Activated T-cell treated with anti-CD3 and anti-CD28 coated beads, Interleukin-2, amount 50 U/mL, for 48 hours (primary cell): ENCODE measurements at places on chromosomes 12 and 14.

- no peak for DNase-seq
These were observed at the start of gene KRT80 for GRCh38 chr12:52191841-52192791. TSS of gene KRT80 (minus strand) at chr12:52192014. CDS start at chr12:52191902, 112 bp downstream.

GRCh38 chr14:37988472-37988871 lies 219.2 kb upstream of the SSTR1 start:
- no peak for DNase-seq

GRCh38 chr14:65333943-65334687 lies 78.4 kb upstream of the FUT8 start:
- DNase-seq, result no peak

GRCh38 chr14:104445832-104446381 lies 133.7 kb upstream of the C14orf180 start:
- DNase-seq, result peak; percentile 11

GRCh38 chr12:129467289-129467688 lies 436.5 kb downstream of the TMEM132D start:
- DNase-seq, result no peak

GRCh38 chr12:102052192-102053061 lies 9.4 kb downstream of the WASHC3 start:
- no peak for DNase-seq

GRCh38 chr12:92914170-92914569 lies 14.9 kb downstream of the EEA1 start:
- no peak for DNase-seq

DNA sequence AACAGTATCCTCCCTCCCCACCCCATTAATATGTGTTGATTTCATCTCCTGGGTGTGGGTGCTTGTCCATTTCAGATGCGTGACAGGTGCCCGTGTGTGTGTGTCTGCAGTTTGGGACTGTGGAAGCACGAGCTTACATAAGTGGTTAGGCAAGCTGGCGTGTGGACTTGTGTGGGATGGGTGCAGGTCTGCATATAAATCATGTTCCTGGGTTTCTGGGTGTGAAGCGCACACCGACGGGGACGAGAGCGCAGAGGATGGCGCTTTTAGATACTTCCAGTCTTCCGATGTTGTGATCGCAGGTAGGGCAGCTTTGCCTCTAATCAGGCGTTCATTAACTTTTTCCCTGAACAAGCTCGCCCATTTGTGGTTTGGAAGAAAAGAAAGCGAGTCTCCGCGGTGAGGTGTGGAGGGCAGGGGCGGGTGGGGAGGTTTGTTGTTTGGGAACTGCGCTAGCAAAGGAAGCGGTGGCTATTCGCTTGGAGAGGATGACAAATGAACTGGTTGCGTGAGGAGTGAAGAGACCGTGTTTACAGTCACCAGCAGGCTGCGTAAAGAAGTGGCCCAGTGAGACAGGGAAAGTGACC lies 865 bp downstream of the RGS6 start:
- peak; percentile 43 for DNase-seq

GRCh38 chr14:99272632-99272898 lies 568 bp upstream of the BCL11B start:
- DNase-seq, result no peak

GRCh38 chr14:74414403-74415114 lies 11.5 kb downstream of the SYNDIG1L start:
- no peak for DNase-seq

GRCh38 chr12:113241191-113242025 lies 20.1 kb downstream of the TPCN1 start:
- DNase-seq, result no peak

DNA sequence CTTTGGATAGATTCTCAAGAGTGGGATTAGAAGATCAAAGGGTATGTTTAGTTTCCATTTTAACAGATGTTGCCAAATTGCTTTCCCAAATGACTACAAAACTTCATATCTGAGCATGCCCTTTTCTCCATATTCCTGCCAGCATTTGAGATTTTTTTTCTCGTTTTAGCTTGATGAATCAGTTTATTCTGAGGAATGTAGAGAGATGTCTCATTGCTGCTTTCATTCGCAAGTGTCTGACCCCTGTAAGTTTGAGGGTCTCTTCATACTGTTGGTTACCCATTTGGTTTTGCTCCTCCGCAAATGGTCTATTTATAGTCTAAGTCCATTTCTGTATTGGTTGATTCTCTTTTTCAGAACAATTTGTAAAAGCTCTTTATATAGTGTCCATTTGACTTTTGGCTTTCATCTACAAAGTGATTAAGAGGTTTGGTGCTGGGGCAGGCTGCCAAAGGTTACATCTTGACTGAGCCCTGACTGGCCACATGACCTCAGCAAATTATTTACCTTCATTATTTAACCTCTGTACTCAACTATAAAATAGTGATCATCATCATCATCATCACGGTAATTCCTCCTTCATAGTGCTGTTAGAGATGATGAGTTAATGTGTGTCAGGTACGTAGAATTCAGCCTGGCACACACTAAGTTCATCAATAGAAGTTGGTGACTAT lies 33.6 kb downstream of the HCAR2 start:
- no peak for DNase-seq

GRCh38 chr12:16531621-16532020 lies 74.3 kb downstream of the LMO3 start:
- DNase-seq, result no peak

GRCh38 chr14:92584816-92585215 lies 71.2 kb downstream of the RIN3 start:
- no peak for DNase-seq

DNA sequence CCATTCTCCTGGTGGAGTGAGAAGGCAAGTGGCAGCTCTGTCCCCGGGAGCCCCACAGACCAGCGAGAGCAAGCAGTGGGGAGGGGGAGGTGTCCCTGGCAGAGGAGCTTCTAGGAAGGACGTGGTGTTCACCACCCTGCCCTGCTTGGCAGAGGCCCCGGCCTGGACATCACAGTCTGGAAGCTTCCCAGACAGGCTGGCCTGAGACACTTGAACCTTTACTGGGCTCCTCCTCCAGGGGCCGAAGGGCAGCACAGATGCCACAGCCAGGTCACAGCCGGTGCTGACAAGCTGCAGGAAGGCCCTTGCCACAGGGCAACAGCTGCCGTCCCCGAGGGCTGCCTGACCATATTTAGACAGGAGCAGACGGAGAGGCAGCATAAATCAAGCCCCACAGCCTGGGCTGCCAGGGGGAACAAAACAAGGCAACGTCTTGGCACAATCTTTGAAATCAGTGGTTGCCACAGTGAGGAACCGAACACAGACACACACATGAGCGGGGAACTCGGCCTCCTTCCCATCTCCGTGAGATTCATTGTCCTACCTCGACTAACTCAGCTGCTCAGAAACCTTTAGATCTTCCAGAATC lies 28.5 kb downstream of the PRIMA1 start:
- no peak for DNase-seq

GRCh38 chr12:131418121-131418520 lies 292.8 kb upstream of the SFSWAP start:
- DNase-seq, result no peak

DNA sequence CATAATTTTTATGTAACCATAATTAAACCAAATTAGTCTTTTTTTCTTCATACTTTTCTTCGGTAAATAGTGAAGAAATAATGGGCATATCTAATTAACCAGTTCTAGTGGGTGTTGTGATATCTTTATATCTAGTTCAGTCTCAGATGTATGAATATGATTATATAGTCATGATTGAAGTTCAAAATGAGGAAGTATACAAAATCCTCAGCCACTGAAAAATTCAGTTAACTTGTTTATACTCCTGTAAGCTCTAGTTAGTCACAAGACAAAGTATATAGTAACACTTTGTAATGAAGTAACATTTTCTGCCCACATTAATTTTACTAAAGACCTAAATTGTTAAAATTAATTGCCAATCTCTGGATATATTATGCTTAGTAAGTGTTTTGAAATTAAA lies 46.5 kb downstream of the CAND1 start:
- DNase-seq, result no peak

DNA sequence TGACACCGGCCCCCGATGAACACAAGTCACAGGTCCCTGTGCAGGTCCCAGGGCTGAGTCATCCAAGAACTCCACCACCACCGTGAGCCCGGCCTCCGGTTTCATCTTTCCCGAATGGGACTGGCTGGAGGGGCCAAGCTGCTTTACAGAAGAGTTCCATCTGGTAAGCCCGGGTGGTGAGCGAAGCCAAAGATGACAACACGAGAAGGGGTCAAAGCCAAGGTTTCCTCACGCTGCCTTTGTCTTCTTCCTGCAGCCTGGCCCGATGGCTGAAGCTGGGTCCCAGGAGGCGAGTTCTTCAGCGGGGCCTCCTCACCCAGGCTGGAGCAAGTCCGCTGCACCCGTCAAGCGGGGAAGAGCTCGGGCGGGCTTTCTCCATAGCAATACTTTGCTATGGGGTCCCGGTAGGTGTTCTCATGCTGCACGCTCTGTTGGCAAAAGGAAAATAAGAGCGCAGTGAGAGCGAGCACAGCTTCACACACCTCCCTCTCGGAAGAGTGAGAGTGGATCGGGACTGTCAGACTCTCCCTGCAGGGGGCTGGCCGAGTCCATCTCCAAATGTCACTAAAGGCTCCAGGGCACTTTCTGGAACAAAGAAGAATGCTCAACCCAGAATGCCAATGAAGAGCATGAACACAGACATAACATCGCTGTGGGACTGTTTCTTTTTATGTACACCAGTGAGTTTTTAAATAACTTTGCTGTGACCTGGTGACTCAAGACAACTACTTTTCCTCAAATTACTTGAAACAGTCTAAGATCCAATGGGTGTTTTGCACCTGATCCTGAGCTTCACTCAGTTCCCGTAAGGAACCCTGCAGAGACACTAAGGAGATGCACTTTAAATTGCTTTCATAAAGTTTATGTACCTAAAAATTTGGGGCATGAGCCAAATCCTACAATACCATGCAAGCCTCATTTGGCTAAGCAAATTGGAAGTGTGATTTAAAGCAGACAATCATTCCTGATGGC lies 20.1 kb downstream of the SPRING1 start:
- DNase-seq, result no peak

GRCh38 chr12:103698752-103699560 lies 111.9 kb downstream of the STAB2 start:
- peak; percentile 20 for DNase-seq

- DNase-seq, result peak; percentile 57
These were observed 210.9 kb upstream of the ARID2 start for GRCh38 chr12:45518291-45519235.

DNA sequence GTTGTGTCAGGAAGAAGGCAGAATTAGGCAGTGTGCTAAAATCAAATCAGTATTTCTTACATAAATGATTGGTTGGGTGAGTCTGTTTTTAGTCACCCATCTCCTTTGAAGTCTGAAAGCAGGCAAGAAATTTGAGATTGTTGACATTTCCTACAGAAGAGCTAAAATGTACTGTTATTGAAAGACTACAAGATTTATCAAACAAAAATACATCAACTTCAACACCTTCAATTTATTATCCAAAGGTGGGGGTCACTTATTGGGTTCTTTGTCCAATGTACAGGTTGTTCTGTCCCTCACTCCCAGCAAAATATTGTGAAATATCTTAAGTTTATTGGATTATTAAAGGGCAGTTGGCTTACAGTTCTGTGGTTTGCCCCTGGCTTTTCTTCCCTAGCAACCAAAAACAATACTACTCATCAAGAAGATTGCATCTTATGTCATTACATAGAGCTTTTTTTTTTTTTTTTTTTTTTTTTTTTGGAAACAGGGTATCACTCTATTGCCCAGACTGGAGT lies 20.6 kb upstream of the PKP2 start:
- no peak for DNase-seq

DNA sequence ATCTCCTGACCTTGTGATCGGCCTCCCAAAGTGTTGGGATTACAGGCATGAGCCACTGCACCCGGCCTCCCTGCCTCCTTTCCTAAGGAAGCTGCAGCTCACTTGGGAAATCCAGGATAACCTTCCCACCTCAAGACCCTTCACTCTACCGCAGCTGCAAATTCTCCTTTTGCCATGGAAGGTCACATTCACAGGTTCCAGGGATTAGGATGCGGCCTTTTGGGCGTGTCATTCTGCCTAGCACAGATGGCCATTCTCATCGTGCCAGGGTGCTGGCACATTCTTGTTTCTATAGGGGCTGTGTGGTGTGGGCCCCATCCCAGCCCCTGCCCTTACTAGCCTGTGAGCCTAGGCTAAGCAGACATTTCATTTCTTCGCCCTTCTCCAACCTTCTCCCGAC lies 219.9 kb downstream of the CHST11 start:
- DNase-seq, result no peak

GRCh38 chr14:89022274-89022673 lies 197.8 kb downstream of the TTC8 start:
- DNase-seq, result no peak

DNA sequence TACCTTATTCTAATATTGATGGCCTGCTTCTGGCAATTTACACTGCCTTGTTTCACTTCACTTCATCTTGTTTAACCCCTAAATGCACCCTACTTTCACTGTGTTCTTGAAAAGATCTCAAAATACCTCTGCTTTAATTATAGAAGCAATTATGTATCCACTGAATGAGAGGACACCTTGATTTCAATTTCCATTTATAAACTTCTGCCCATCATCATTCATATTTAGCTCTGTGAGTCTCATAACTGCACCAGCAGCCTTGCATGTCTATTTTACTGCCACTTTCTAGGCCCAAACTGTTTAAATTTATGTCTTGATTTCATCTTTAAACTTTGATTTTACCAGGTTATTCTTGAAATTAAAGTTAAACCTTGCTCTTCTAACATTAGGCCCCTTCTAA lies 7.1 kb upstream of the DNAAF2 start:
- no peak for DNase-seq

DNA sequence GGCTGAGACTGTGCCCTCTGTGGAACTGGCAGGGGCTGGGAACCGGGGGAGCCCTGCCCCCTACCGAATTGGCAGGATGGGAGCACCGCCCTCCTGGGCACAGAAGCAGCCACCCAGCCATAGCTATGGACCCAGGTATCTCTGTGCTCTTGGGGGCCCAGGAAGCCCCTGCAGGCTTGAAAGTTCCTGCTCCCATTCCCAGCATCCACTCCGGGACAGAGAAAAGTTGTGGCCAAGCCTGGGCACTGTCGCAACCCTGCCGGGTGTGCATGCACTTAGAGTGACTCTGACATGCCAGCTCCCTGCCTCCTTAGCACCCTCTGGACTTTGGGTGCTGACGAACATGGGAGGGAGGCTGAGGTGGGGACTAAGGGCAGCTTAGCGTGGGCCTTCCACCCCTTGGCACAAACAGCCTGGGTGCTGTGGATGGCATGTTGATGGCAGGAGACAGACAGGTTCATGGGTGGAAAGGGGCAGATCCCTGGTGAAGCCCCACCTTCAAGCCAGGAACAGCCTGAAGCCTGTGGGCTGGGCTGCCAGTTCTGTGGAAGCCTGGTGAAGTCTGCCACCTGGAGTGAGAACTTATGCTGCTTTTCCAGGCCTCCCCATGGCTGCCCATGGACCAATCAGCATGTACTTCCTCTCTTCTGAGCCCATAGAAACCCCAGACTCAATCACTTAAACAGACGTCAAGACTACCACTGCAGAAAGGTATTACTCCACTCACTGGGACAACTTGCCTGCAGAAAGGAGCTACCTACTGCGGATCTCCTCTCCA lies 279.0 kb downstream of the ATXN7L3B start:
- no peak for DNase-seq

- no peak for DNase-seq
These were observed 7.9 kb downstream of the GABARAPL1 start for GRCh38 chr12:10220398-10221077.

GRCh38 chr12:6641131-6641530 lies 5.4 kb upstream of the LPAR5 start:
- no peak for DNase-seq
